ENCODE measurements at places on chromosomes 1 and 21. TPM values are rescaled to one million over a fixed set of nuclear protein-coding genes. Genes with fewer than 3 reads are reported as not detected.

DNA sequence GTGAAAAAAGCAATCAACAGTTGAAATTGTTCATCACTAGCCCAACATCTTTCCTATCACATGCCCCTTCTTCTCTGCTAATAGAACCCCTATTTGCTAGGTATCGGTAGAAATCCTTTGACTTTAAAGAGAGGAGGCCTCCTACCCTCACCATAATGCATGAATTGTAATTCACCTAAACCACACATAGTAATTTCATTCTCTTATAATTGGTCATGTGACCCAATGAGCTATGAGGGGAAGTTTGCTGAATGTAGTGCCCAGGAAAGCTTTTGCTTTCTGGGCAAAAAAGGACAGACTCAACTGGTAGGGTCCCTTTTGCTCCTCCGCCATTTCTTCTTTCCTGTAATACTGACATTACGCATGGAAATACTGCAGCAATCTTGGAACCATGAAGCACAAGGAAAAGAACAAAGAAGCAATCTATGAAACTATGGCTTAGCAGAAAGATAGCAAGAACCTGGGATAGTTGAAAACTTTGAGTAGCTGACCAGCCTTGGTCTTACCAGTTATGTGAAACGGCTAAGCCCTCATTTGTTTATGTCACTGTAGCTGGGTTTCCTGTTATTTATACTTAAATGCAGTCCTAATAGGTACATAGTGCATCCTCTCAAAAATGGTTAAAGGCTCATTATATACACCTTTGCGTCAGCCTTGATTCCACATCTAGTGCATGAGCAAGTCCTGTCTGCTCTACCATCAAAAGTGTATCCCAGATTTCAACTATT, 10.2 kb upstream of the CHI3L2 start:
- peak overlapping the region; percentile 95 for H3K27ac ChIP-seq
- H3K4me1 ChIP-seq, result peaks cover 100% of the 10 kb centered on the region
- no peaks in the 10 kb centered on the region for H3K27me3 ChIP-seq
- no peak for DNase-seq
- peak overlapping the region; percentile 52 for H3K4me3 ChIP-seq

DNA sequence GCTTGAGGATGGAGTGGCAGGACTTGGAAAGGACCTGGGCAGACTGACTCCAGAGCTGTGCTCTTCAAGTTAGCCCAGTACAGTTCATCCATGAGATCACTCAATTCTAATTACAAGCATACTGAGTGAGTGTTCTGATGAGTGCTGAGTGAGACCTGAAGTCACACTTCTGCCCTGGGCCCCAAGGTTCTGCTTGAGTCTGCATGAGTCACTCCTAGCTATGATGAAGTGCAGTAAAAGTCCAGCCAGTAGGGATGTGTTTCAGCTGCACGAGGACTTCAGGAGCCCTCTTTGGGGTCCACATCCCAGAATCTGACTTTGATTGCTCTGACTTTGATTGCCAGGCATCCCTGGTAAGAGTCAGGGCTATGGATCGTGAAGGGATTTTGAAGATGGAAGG, 35.8 kb downstream of the PLEKHA6 start:
- peaks cover 19% of the 10 kb centered on the region for H3K27me3 ChIP-seq
- H3K4me1 ChIP-seq, result peaks cover 2% of the 10 kb centered on the region
- no peaks in the 10 kb centered on the region for H3K36me3 ChIP-seq
- DNase-seq, result no peak
- H3K4me3 ChIP-seq, result no peak overlapping the region
- H3K27ac ChIP-seq, result no peak overlapping the region

GRCh38 chr1:182720463-182720862, 36.1 kb upstream of the RGS8 start:
- peaks cover 19% of the 10 kb centered on the region for H3K4me1 ChIP-seq
- no peaks in the 10 kb centered on the region for H3K27me3 ChIP-seq
- no peak for DNase-seq
- H3K27ac ChIP-seq, result no peak overlapping the region
- H3K4me3 ChIP-seq, result no peak overlapping the region
- H3K36me3 ChIP-seq, result no peaks in the 10 kb centered on the region

CNIH4 gene
- 21.0 TPM for total RNA-seq

ANGPTL1 gene
- total RNA-seq, result not detected

RAB25 gene
- total RNA-seq, result 0.38 TPM

GRCh38 chr21:25956993-25957714, 213.4 kb downstream of the APP start:
- no peak overlapping the region for H3K27ac ChIP-seq
- H3K27me3 ChIP-seq, result no peaks in the 10 kb centered on the region
- peaks cover 32% of the 10 kb centered on the region for H3K36me3 ChIP-seq
- peaks cover 22% of the 10 kb centered on the region for H3K4me1 ChIP-seq

DNA sequence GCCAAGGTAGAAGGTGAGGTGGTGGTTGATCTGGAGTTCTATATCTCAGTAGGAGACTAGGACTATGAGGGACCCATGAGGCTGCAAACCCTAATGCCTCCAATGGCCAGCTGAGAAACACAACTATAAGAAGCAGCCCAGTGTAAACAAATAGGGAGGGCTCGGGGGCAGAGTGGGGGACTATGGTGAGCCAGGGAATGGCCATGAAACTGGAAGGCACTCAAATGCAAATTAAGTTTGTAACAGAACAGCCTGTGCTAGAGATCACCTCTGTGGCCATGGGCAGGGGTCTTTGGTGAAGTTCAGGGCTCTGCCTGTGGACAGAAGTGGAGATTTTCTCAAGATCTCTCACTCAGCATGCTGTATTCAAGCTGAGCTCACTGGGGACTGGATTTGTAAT, 187.1 kb downstream of the GRIK3 start:
- no peaks in the 10 kb centered on the region for H3K4me1 ChIP-seq
- H3K36me3 ChIP-seq, result no peaks in the 10 kb centered on the region
- no peak for DNase-seq
- H3K27me3 ChIP-seq, result peaks cover 7% of the 10 kb centered on the region

DNA sequence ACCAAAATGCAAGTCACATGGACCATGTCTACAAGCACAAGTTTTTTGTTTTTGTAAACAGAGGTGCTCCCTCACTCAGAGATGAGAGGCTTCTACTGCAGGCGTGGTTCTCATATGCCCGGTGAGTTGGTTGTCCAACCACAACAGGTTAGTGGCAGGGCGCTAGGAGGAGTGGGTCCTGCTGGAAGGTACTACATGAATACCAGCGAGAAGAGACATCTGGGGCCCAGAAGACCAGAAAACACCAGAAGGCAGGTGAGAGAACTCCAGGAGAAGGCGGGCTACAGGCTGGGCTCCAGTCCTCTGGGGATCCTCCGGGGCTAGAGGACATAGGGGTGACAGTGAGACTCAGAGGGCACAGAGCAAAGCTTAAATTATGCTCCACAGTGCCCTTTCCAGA, 366.5 kb downstream of the MATN1 start:
- peaks cover 26% of the 10 kb centered on the region for H3K27me3 ChIP-seq
- DNase-seq, result no peak
- no peaks in the 10 kb centered on the region for H3K4me1 ChIP-seq
- no peaks in the 10 kb centered on the region for H3K36me3 ChIP-seq
- H3K27ac ChIP-seq, result no peak overlapping the region
- H3K4me3 ChIP-seq, result no peak overlapping the region

NFIA gene
- 0.13 TPM for total RNA-seq

GRCh38 chr1:61056196-61056572, 26.2 kb upstream of the NFIA start:
- H3K4me3 ChIP-seq, result peak overlapping the region; percentile 79
- peaks cover 67% of the 10 kb centered on the region for H3K27me3 ChIP-seq
- H3K4me1 ChIP-seq, result peaks cover 33% of the 10 kb centered on the region
- H3K27ac ChIP-seq, result no peak overlapping the region
- H3K36me3 ChIP-seq, result no peaks in the 10 kb centered on the region

HES4 gene
- 0.67 TPM for total RNA-seq

TAS1R1 gene
- total RNA-seq, result not detected

DNA sequence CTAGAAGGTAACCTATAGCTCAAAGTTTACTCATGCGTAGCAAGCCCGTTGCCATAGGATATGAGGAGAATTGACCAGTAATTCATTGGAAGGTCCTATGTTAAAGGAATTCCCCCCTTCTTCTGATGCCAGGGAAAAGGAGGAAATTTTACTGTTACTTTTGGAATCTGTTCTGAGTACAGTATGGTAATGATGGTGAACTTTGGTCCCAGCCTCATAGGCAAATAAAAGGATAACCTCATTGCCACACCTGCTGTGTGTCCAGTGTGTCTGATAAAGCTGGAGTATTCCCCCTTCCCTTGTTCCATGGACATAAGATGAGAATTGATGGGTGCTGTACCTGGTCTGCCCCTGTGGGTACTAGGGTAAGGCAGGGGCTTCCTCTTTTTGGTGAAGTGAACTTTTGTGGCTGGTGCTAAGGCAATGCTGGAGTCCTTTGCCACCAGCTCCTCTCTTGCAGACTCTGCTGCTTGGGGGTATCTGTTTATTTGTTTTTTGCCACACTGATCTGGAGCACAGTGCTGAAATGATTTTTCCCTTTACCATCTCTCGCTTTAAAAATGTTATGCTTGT, 22.2 kb downstream of the MPZ start:
- H3K36me3 ChIP-seq, result no peaks in the 10 kb centered on the region
- H3K27ac ChIP-seq, result no peak overlapping the region
- H3K27me3 ChIP-seq, result no peaks in the 10 kb centered on the region
- peaks cover 6% of the 10 kb centered on the region for H3K4me1 ChIP-seq
- no peak for DNase-seq

DNA sequence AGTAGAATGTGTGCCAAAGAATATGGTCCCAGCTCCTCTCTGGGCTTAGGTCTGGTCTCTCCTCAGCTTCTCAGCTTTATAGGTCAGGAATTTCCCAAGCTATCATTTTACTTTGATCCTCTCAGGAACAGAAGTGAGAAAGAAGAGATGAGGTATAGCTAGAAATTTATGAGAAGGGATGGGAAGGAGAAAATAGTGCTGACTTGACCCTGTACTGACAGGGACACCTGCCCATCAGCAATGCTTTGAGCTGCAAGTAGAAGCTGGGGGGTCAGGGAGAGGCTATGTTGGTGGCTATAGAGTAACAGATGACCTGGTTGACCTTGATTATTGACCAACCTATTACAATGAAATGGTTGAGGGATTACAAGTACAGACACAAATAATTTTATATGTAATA, 75.0 kb downstream of the XCL2 start:
- no peaks in the 10 kb centered on the region for H3K36me3 ChIP-seq
- no peak overlapping the region for H3K27ac ChIP-seq
- H3K4me1 ChIP-seq, result peaks cover 26% of the 10 kb centered on the region
- H3K27me3 ChIP-seq, result peaks cover under 1% of the 10 kb centered on the region
- DNase-seq, result no peak
- no peak overlapping the region for H3K4me3 ChIP-seq

GRCh38 chr1:42350086-42350485, 15.1 kb upstream of the FOXJ3 start:
- H3K4me1 ChIP-seq, result no peaks in the 10 kb centered on the region
- H3K27me3 ChIP-seq, result peaks cover 22% of the 10 kb centered on the region

GRCh38 chr1:241269116-241269515, 87.9 kb downstream of the RGS7 start:
- H3K36me3 ChIP-seq, result no peaks in the 10 kb centered on the region
- no peak overlapping the region for H3K27ac ChIP-seq
- no peaks in the 10 kb centered on the region for H3K27me3 ChIP-seq
- no peak for DNase-seq
- no peaks in the 10 kb centered on the region for H3K4me1 ChIP-seq
- H3K4me3 ChIP-seq, result no peak overlapping the region

- peaks cover 11% of the 10 kb centered on the region for H3K4me1 ChIP-seq
- no peak overlapping the region for H3K27ac ChIP-seq
- H3K36me3 ChIP-seq, result peaks cover 42% of the 10 kb centered on the region
- no peak for DNase-seq
- H3K4me3 ChIP-seq, result no peak overlapping the region
Observed at GRCh38 chr1:40240390-40240789, 7.3 kb upstream of the TMCO2 start.

KRTAP12-2 gene
- not detected for total RNA-seq

- no peaks in the 10 kb centered on the region for H3K4me1 ChIP-seq
- H3K36me3 ChIP-seq, result peaks cover 26% of the 10 kb centered on the region
- no peak overlapping the region for H3K4me3 ChIP-seq
- H3K27me3 ChIP-seq, result no peaks in the 10 kb centered on the region
Observed at GRCh38 chr1:5876094-5876650, 116.1 kb downstream of the NPHP4 start.

FAM163A gene
- total RNA-seq, result not detected

FAM177B gene
- 3.5 TPM for total RNA-seq

- H3K36me3 ChIP-seq, result no peaks in the 10 kb centered on the region
- no peak overlapping the region for H3K27ac ChIP-seq
- peaks cover 82% of the 10 kb centered on the region for H3K4me1 ChIP-seq
- no peak overlapping the region for H3K4me3 ChIP-seq
- DNase-seq, result no peak
Observed at GRCh38 chr1:9073143-9073542, 3.7 kb upstream of the SLC2A5 start.

DNA sequence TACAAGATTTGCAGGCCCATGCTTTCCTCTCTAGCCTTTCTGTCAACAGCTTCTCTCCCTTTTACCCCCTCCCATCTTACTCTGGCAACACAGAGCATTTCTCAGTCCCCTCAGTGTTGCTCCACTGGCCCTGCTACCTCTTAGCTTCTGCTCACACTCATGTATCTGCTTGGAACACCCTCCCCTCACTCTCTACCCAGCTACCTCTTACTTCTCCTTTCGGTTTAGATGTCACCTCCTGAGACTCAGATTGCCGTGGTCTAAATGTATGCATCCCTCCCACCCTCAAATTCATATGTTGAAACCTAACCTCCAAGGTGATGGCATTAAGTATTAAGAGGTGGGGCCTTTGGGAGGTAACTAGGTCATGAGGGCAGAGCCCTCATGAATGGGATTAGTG, 80.1 kb downstream of the FOXD2 start:
- no peak for DNase-seq
- H3K4me1 ChIP-seq, result no peaks in the 10 kb centered on the region
- peaks cover 36% of the 10 kb centered on the region for H3K27me3 ChIP-seq
- no peak overlapping the region for H3K27ac ChIP-seq
- H3K4me3 ChIP-seq, result no peak overlapping the region

DNA sequence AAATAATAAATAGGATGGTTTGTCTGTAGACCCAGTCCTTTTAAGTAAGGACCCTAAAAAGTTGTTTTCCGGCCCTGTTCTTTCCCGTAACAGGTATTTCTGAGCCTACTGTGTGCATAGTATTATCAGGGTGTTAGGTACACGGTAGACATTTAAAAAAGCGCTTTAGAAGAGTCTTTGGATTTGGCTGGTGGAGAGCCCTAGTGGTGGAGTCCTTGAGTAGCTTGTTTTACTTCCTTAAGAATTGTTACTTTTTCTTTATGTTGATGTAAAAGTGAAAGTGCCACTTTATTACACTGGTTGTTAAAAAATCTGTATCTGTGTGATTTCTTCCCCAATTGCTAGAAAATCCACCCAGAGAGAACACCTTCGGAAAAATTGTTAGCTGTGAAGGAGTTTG, 36.8 kb downstream of the SMYD2 start:
- no peak overlapping the region for H3K27ac ChIP-seq

FCGR1A gene
- not detected for total RNA-seq
